NCI-H82 (cell line): ENCODE measurements at places on chromosomes 7 and 10.

GRCh38 chr10:127148933-127149220, 47.5 kb downstream of the INSYN2A start:
- DNase-seq, result no peak

DNA sequence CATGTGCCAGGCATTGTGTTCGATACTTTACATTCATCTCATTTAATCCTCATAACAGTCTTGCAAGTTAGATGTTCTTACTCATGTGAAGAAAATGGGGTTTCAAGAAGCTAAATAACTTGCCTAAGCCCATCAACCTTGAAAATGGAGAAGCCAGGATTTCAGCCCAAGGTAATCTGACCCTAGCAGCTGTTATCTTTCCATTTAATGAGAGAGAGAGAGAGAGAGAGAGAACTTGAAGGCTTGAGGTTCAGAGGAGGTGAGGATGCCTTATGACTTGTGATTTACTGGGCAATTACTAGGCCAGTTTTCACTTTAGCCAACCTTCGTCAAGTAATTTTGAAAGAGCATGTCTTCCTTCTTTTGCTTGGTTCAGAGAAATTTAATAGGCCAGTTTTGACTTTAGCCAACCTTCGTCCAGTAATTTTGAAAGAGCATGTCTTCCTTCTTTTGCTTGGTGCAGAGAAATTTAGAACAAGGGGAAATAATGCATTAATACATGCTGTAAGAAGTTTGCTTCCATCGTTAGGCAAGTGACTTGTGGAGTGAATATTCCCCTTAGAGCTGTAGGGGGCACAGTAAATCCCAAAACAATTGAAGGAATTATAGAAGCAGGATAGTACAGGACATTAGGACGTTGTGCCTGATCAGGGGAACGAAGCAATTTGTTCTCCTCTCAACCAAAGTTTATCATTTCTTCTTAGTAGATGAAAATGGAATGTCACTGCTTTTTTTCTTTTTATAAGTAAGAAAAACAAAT, 143.0 kb upstream of the BMPER start:
- DNase-seq, result peak; percentile 5

- DNase-seq, result peak; percentile 3
These were observed 101.1 kb downstream of the MAGI2 start for GRCh38 chr7:79352323-79352722.

GRCh38 chr10:96501985-96502384, 11.7 kb downstream of the TLL2 start:
- no peak for DNase-seq

DNA sequence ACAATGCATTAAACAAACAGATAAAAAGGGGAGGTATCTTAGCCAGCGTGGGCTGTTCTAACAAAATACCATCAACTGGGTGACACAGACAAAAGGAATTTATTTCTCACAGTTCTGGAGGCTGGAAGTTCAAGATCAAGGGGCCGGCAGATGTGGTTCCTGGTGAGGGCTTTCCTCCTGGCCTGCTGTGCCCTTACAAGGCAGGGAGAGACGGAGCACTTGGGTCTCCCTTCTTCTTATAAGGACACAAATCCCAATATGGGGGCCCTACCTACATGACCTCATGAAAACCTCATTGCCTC, 281.6 kb upstream of the KLF14 start:
- no peak for DNase-seq

DNA sequence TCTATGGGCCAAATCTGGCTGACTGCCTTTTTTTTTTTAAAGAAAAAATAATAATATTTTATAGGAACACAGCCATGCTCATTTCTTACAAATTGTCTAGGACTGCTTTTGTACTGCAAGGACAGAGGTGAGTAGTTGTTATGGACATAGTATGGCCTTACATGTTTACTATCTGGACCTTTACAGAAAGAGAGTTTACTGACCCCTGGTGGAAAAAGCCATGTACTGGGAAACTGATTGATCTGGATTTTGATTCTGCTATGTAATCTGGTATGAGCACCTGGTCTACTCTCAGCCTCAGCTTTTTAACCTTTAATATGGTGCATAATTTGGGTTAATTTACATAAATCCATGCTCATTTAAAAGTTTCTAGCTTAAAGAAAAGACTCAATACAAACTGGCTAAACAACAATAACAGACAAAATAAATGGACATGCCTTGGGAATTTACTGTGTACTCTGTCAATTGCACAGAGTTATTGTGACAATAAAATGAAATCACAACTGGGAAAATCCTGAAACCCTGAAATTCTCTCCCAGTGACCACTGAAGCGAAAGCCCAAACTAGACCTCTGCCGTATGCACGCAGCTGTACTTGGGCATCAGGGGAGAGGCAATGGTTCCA, 260.7 kb downstream of the BMPER start:
- DNase-seq, result peak; percentile 47

- DNase-seq, result no peak
These were observed 13.3 kb downstream of the MYO1G start for GRCh38 chr7:44965441-44965903.

DNA sequence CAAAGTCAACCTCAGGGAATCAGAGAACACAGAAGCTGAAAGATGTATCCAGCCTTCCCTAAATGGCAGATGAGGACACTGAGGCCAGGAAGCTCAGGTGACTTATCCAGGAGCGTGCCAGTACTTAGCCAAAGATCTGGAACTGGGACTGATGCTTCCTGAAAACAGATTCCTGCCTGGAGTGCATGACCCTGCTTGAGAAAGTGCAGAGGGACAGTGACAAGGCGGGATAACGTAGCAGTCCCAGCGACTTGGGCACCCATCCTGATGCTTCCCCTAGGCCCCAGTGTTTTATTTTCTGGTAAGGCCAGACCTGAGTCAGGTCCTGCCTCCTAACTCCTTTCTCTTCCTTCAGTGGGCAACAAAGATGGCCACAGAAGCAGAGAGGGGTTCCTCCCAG, 48.6 kb downstream of the KIAA1217 start:
- no peak for DNase-seq
